Hepatocyte (in vitro differentiated cells): ENCODE measurements at places on chromosomes 2 and 18.

GRCh38 chr2:143124445-143124844, 4.8 kb upstream of the ARHGAP15 start:
- H3K27me3 ChIP-seq: no peaks in the 10 kb centered on the region
- no peaks in the 10 kb centered on the region for H3K36me3 ChIP-seq
- DNase-seq: no peak
- no peaks in the 10 kb centered on the region for H3K4me1 ChIP-seq
- H3K27ac ChIP-seq: no peak overlapping the region

GRCh38 chr18:45628979-45629958, 14.0 kb downstream of the SLC14A2 start:
- no peak overlapping the region for H3K27ac ChIP-seq
- no peaks in the 10 kb centered on the region for H3K27me3 ChIP-seq
- no peak overlapping the region for H3K4me3 ChIP-seq
- no peaks in the 10 kb centered on the region for H3K36me3 ChIP-seq

- H3K4me3 ChIP-seq: no peak overlapping the region
- no peak for DNase-seq
- no peaks in the 10 kb centered on the region for H3K36me3 ChIP-seq
- peak overlapping the region; percentile 56 for H3K27ac ChIP-seq
- peaks cover 8% of the 10 kb centered on the region for H3K27me3 ChIP-seq
These were observed 43.7 kb upstream of the TWIST2 start for GRCh38 chr2:238803996-238804870.

DNA sequence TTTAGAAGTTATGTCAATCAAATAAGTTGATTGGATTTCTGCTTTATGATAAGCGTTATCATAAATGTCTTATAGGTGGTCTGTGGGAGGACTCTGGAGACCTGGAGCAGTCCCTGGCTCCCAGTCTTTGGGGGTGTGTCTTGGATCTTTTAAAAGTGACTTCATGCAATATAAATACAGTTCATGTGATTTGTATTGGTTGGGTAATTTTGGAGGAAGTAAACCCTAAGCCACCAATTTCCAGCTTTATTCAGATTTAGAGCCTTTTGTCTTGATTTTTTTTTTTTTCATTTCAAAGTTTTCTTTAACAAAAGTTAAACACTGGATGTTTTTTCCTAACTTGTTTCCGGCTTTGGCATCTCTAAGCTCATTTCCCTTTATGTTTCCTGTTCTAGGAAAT, 68.8 kb downstream of the MAP4K4 start:
- H3K27ac ChIP-seq: peak overlapping the region; percentile 54
- H3K36me3 ChIP-seq: no peaks in the 10 kb centered on the region
- H3K4me3 ChIP-seq: no peak overlapping the region

GRCh38 chr2:170878066-170878465, 51.0 kb upstream of the GORASP2 start:
- H3K36me3 ChIP-seq: no peaks in the 10 kb centered on the region
- no peak overlapping the region for H3K27ac ChIP-seq
- H3K4me3 ChIP-seq: no peak overlapping the region
- H3K4me1 ChIP-seq: no peaks in the 10 kb centered on the region

DNA sequence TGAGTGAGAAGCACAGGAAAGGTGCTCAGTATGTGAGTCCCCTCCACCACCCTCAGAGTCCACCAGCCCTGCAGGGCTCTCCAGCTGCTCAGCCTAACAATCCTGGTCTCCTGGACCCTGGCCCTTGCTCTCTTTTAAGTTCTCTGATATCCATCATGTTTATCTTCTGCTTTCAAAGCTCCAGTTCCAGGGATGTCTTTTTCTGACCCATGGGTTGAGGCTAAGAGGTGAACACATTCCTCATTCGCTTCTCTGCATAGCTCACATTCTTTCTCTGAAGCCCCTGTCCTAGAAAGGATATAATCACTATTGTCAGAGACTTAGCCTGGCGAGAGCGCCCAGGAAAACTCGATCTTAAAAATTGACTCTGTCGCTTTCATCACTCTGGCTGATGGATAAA, 86.4 kb downstream of the ARL4C start:
- H3K27ac ChIP-seq: no peak overlapping the region
- no peaks in the 10 kb centered on the region for H3K36me3 ChIP-seq
- no peaks in the 10 kb centered on the region for H3K4me1 ChIP-seq
- H3K4me3 ChIP-seq: no peak overlapping the region
- H3K27me3 ChIP-seq: no peaks in the 10 kb centered on the region
- DNase-seq: no peak

DNA sequence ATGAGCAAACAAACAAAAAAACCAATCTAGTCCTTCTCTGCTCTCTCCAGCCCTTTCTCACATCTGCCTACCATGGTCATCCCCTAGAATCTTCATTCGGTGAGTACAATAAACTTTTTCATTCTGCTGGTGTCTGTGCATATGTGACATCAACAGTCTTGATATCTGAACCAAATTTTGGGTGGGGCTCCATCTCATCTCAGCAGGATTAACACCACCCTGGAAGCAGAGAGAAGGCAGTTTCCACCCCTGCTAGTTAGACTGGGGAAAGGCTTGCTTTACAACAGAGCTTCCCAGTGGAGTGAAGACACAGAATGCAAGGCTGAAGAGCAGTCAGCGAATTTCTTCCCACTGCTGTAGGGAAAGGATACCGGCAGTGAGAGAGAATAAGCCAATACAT, 116.9 kb downstream of the TMEM131 start:
- no peaks in the 10 kb centered on the region for H3K4me1 ChIP-seq
- no peak for DNase-seq
- H3K4me3 ChIP-seq: no peak overlapping the region
- no peak overlapping the region for H3K27ac ChIP-seq

DNA sequence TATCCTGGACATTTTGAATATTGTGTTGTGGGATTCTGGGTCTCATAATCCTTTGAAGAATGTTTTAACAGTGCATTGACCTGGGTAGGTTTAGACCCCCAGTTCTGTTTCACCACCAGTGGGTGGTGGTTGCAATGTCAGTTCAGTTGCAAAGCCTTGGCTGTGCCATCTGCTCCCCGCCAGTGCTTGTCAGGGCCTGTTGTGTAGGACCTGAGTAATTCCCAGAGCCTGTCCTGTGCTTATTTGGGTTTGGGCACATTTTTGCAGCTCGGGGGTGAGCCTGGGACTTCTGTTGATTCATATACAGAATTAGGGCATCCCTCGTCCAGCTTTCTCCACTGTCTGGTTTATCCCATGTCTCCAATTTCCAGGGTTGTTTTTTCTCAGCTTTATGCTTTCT, 24.8 kb downstream of the ATP9B start:
- H3K4me3 ChIP-seq: no peak overlapping the region
- no peaks in the 10 kb centered on the region for H3K27me3 ChIP-seq
- H3K36me3 ChIP-seq: no peaks in the 10 kb centered on the region
- no peak overlapping the region for H3K27ac ChIP-seq
- H3K4me1 ChIP-seq: peaks cover 4% of the 10 kb centered on the region

DNA sequence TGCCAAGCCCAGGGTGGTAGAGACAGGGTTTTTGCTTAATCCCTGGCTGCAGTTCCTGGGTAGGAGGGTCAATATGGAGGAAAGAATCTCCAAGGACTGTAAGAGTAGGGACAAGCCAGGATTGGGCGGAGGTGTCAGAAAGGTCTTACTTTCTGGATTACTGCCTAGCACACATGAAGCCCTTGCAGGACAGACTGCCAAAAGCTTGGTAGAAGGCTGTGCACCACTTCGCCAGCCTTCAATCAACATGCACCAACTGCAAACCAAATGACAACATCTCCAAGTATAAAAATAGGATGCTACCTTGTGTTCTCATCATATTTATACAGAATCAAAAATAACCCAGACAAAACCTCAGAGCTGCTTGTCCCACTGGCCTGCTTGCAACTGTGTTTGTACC, 3.7 kb downstream of the ZNF142 start:
- H3K27ac ChIP-seq: no peak overlapping the region
- H3K4me1 ChIP-seq: peaks cover 4% of the 10 kb centered on the region
- H3K4me3 ChIP-seq: no peak overlapping the region
- DNase-seq: no peak
- H3K27me3 ChIP-seq: no peaks in the 10 kb centered on the region

DNA sequence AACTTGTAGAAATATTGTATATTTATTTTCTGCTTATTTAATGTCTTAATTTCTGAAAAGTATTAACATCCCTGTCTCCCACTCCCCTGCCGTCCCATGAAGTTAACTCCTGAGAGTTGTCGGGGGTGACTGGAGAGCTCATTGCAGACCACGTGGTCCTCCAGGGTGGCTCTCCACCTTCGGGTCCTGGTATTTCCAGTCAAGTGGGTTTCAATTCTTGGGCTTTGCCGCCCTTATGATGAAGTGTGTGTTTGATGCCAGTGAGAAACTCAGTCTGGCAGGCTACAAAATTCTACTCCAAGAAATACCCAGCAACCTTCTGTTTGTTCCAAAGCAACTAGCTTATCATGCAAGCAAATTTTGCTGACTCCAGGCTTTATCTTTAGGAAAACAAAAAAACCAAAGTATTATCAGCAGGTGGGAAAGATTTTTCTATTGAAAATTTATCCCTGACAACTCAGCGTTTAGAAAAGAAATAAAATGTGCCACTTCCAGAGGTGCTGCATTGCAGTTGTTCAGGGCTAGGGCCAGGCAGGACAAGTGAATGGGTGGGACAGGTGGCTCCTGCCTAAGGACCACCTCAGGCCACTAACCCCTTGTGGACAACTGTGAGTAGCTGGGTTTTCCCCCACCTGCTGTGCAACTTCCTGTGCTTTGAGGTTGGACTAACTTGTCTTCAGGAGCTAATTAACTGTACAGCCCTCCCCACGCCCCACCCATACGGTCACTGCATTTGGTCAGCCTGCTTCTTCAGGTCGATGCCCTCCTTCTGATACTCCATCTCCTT, 46.6 kb downstream of the BCL2L11 start:
- peaks cover 10% of the 10 kb centered on the region for H3K4me1 ChIP-seq
- H3K27me3 ChIP-seq: no peaks in the 10 kb centered on the region
- DNase-seq: no peak
- H3K27ac ChIP-seq: no peak overlapping the region
- H3K36me3 ChIP-seq: no peaks in the 10 kb centered on the region

DNA sequence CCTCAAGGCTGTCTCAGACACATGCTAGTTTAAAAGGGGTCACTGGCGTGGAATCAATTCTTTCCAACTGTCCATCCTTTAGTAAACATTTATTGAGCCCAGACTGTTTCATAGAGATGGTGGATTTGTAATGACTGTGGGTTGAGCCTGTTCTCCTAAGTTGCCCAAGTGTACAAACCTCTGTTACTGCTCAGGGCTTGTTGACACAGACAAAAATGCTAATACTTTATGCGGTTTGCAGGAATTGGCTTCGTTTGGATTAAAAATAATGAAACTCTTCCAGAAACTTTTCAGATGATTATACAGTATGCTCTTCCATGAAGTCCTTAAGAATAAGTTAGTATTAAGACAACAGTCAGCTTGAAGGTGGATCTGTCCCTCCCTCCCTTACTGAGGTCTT, 83.6 kb upstream of the MGAT5 start:
- H3K36me3 ChIP-seq: no peaks in the 10 kb centered on the region
- no peak for DNase-seq
- no peaks in the 10 kb centered on the region for H3K27me3 ChIP-seq
- peaks cover 5% of the 10 kb centered on the region for H3K4me1 ChIP-seq
- H3K4me3 ChIP-seq: no peak overlapping the region
